ENCODE measurements at places on chromosomes 6 and 20.

DNA sequence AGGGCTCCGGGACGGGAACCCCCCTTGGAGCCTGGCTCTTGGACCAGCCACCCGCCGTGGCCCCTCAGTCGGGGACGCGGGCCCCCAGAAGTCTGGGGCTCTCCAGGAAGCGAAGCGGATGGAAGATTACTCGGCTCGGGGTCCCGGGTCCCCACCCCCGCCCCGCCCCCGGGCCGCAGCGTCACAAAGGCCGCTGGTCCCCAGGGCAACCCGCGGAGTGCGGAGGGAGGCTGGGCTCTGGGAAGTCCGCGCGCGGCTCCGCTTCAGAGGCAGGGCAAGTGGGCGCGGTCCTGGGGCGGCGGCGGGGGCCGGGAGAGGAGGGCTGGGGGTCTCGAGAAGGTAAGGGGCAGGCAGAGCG, at the start of gene FNDC11:
TSS of gene FNDC11 (plus strand) at position 227 of the 358 bp plus-strand sequence. CDS start 1,505 bp downstream, outside the sequence.
- no peak for DNase-seq

GRCh38 chr6:80547827-80548226, 441.4 kb downstream of the BCKDHB start:
- DNase-seq, result no peak

GRCh38 chr6:30748851-30749540, 4.6 kb upstream of the IER3 start:
- no peak for DNase-seq

- DNase-seq, result no peak
Measured at GRCh38 chr6:54881067-54881730, 34.6 kb downstream of the FAM83B start.

GRCh38 chr20:4090756-4091489, 75.6 kb upstream of the RNF24 start:
- no peak for DNase-seq

Data from central memory CD4-positive, alpha-beta T cell (primary cell).